SK-N-SH treated with all-trans-retinoic acid at 6 μM for 48 hours (cell line): ENCODE measurements at places on chromosomes 4 and X.

DNA sequence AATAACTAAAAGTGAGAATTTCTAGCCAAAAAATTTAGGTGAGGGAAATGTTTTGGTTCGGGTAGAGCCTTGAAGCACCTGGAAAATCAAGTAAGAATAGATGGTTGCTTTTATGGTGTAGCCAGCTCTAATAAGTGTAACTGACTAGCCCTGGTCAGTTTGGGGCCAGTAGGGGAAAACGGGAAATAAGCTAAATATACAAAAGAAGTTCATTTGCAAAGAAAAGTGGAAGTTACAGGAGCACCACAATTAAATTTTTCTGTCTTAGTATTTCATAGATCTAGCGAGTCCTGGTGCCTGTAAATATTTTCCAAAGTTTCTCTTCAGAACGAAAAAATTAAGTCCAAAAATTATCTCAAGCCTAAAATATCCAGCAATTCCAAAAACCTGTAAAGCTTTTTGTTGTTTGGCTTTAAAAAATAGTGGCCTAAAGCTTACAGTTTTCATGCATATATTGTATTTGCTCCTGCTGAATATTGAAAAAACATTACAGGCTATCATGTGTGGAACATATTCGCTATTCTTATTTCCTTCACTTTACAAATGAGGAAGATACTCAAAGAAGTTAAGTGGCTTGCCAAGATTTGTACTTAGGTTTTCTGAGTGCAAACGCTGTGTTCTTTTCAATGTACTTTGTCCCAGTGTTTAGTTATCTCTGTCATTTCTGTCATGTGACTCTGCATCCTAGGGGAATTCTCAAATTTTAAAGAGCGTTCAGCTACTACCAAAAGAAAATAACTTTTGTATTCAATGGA lies 7.3 kb upstream of the PTPN13 start:
- ATAC-seq, result no peak

DNA sequence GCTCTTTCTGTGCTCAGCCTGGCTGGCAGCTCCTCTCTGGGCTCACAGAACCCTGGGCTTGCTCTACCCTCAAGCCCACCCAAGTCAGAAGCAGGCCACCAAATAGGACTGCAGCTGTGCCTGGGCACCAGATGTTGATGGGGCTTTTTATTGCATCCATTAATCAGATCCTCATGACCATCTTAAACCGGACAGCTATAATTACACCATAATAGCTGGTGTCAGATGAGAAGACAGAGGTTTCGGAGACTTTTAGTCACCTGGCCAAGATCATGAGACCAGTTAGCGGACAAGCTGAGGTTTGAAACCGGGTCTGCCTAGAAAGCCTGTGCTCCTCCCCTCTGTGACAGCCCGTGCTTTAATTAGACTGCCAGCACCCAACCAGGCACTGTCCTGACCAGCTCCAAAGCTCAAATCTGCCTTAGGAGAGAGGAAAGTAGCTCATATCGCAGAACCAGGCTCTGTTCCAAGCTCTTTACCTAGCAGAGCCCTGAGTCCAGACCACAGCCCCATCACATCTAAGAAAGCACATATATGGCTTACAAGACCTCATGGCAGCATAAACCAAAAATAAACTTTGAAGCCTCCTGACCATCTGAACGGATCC lies 88.9 kb downstream of the JAKMIP1 start:
- no peak; the same call in 2 of the 3 replicates for ATAC-seq

- peak; percentile 92 for ATAC-seq
Measured at GRCh38 chrX:109890910-109891502, 111.9 kb upstream of the TMEM164 start.

GRCh38 chrX:40374486-40374885 lies 206.3 kb upstream of the ATP6AP2 start:
- ATAC-seq, result no peak

DNA sequence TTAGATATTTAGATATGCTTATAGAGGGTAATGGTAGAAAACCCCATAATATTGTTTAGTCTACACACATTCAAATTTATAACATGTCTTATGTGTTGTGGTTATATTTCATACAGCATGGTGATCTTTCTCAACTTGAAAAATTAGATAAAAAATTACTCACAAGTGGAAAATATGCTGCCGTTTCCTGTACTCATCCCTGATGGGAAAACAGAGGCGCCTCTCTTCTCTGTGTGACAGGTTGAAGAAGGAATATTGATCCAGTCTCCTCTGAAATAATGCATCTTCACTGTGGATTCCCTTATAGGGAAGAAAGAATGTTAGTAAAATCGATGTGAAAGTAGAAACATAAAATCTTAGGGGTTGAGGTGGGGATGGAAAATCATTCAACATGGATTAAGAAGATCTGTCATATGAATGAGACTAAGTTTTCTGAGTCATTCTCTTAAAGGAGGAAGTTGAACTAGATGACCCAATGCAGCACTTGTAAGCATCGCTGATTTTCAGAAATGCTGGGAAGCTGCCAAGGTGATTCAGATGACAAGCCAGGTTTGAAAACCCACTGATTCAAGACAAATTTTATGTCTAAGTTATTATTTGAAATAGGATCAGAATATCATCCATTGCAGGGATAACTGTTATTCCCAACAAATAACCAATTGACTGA lies 70.7 kb downstream of the ANKRD50 start:
- ATAC-seq, result peak; percentile 85

DNA sequence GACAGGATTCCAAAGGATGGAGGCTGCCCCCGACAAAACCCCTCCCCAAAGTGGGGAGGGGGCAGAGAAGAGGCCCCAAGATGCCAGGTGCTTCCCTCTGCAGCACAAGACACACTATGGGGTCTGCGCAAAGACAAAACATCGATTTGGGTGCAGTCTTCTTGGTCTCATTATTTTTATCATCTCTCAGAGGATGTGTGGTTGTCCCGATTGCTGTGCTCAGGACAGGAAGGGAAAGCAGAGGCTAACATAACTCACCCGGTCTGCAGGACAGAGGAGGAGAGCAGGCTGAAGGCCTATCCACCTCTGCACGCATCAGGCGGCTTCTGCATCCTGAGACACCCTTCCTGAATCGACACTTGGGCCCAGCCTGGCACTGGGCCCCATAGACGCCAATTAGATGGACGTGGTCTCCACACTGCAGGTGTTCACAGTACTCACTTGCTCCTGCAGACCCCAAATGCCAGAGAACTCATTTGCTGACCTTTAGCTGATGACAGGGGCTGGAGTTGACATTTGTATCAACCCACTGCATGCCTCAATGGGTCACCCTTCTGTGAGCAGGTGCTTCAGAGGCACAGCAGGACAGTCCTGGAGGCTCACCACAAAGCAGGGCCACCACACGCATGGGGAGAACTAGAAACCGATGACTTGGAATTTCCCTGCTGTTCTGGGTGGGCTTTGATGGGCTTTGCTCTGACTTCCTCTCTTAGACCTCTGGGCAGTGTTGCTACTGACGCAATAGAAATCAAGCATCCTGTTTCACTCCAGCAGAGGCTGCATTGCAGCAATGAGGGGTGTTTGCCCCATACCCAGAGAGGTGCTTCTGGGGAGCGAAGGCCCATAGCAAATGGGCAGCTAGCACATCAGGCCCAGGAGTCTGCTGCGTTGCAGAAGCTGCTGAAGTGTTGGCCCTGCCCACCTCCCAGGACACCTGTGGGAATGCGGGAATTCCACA lies 96.3 kb upstream of the ENPP6 start:
- ATAC-seq, result no peak

DNA sequence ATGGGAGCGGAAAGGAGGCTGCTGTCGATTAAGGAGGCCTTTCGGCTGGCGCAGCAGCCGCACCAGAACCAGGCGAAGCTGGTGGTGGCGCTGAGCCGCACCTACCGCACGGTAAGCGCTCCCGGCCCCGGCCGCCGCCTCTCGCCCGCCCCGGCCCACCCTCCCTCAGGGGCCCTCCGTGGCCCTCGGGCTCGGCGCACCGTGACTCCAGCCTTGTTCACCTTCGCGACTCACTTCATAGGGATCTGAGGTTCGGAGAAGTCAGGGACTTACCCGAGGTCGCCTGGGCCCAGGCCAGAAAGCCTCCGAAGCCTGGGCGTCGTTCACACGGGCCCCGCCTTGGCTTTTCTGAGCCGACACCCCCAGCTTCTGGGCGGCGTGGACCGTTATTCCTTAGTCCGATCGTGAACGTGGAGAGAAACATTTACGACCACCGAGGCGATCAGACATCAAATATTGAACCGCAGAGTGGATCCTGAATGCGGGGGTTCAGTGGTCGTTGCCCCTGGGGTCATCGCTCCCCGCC lies 362 bp downstream of the NCAPG start:
- ATAC-seq, result peak; percentile 53

- no peak for ATAC-seq
Measured at GRCh38 chrX:55659931-55660330, 36.7 kb downstream of the FOXR2 start.

DNA sequence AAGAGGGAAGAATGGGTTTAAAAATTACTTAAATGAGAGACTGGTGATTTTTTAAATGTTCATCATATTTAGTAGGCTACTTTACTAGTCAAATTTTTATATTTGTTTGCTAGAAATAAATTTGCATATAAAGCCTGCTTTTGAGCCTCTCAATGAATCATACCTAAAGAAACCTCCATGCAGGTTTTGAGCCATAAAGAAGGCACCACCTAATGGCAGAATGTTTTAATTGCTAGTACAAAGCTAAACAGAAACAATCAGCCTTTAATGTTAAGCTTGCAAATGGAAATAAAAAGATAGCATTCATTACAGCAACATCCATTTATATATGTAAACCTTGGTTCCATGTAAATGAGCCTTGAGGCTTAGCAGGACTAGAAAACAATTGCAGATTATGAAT lies 989.7 kb downstream of the CCSER1 start:
- no peak for ATAC-seq

DNA sequence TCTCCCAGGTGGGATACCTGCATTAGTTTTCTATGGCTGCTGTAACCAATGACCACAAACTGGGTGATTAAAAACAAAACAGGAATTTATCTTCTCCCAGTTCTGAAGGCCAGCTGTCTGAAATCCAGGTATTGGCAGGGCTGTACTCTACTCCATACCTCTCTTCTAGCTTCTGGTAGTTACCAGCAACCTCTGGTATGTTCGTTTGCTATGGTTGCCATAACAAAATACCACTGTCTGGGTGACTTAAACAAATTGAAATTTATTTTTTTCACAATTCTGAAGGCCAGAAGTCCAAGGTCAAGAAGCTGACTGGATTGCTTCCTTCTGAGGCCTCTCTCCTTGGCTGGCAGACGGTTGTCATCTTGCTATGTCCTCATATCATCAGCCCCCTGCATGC lies 642.1 kb upstream of the TENM3 start:
- peak; percentile 52; the same call in 2 of the 3 replicates for ATAC-seq

DNA sequence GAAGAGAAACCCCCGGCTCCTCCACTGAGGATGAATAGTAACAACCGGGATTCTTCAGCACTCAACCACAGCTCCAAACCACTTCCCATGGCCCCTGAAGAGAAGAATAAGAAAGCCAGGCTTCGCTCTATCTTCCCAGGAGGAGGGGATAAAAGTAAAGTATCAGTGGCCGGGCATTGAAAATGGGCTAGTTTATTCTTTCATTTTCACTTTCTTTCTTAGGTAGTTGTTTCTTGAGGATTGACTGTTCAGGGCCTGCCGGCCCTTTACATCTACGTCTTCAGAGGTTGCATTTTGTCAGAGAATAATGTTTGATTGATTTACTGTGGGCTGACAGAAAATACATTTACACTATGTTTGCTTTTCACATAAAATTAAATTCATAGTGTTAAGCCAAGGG lies 27.1 kb downstream of the PAK3 start:
- no peak for ATAC-seq

DNA sequence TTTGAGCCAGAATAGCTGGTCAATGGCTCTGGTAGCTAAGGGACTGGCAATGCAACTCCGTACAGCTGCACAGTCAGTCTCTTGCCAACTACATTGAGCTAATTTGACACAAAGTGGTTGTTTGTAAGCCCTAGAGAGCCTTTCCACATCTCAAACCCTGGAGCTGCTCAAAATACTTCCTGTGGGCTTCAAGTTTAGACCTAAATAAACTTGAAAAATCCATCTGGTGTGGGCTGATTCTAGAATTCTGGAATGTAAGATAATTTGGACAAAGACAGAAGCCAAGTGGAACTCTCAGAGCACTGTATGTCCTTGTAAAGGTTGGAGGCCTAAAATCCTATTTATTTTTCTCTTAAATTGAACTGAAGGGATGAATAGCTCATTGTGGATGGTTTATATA lies 380.8 kb downstream of the SPRY1 start:
- ATAC-seq, result no peak

DNA sequence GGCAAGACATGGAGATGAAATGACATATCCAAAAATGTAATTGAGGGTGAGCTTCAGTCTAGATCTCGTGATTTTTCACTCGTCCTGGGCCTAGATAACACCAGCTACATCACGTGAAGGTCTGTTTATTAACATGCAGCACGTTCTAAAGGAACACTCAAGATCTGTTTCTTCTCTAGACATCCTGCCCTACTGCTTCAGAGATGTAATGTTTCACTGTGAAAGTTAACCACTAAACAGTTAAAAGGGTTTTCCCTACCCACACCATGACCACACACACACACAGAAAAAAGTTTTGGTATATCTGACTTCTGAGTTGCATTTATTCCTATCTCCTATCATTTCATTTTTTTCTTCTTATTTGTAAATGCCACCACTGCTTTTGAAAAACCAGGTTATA lies 52.3 kb upstream of the SMIM31 start:
- no peak for ATAC-seq

DNA sequence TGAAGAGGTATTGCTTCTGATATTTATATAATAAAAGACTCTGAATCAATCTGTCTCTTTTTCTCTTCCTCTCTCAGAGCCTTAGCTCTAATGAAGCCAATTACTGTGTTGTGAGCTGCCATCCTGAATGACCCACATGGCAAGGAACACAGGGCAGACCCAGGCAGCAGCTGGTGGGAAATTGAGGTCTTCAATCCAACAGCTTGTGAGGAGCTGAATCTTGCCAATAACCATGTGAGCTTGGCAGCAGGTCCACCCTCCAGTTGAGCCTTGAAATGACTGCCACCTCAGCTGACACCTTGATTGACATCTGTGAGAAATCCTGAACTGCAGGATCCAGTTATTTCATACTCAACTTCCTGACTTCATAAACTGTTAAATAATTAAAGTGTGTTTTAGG lies 149.4 kb downstream of the NDST4 start:
- no peak for ATAC-seq

DNA sequence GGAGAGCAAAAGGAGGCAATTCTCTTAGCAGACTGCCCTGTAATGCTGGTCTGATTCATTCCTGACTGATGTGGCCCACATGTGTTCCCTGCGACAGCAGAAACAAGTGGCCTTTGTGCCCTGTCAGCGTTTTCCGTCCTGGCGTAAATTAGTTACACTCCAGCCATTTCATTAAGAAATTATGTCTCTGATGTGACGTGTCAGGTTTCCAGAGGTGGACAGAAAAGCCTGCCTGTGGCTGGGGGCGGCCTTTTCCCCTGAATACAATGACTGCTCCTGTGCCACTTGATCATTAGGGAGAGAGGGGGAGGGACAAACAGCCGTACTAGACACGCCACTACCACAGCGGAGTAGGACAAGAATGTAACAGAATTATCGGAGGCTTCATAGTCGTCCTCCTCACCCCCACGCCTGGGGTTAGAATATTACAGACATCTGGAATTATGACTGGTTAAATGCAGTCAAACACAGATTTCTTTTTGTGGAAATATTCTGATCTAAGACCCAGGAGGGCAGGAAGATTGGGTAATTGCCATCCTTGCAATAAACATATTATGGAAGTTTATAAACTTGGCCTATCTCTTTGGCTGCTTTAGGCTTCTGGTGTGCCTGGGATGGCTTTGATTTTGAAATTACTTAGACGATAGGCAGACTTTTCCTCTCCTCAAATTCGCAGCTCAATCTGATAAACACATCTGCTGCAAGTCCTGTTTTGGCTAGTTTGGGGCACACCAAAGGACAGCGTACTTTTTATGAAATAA lies 146.2 kb upstream of the BCOR start:
- no peak; the same call in 2 of the 3 replicates for ATAC-seq
